Activated CD8-positive, alpha-beta memory T cell treated with anti-CD3 and anti-CD28 coated beads for 24 hours (primary cell): ENCODE measurements at places on chromosomes 2 and 18.

DNA sequence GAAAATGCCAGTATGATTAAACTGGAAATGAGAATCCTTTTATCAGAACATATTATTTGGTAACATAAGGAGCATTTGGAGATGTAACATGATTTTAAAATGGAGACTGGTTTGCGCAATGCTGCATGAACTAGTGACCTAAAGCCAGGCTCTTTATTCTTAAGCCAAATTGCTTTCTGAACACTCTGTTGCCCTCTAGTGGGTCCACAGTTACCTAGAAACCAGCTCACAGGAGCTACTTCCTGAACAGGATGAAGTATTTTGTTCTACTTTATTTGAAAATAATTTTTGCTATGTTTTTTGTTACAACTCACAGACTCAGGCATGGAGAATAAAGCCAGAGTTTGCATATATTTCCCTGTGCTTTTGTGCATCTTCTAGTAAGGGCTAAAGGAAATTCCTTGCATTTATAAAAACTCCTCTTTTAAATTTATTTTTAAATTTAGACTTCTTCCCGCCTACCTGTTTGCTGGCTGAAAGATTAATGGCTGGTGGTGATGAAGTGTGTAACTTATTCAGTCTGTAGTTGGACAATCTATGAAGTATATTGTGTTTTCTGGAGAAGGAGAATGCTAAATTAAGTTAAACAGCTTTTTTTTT is 146.7 kb downstream of the PARD3B start:
- no peak for DNase-seq

- no peak for DNase-seq
Measured at GRCh38 chr2:193315428-193316091, 1120.8 kb upstream of the TMEFF2 start.

GRCh38 chr18:55753643-55754263 is 165.8 kb upstream of the TCF4 start:
- DNase-seq = no peak

GRCh38 chr2:235314371-235314930 is 179.4 kb upstream of the AGAP1 start:
- DNase-seq = no peak

GRCh38 chr2:64273524-64274398 is 129.5 kb upstream of the PELI1 start:
- no peak for DNase-seq

DNA sequence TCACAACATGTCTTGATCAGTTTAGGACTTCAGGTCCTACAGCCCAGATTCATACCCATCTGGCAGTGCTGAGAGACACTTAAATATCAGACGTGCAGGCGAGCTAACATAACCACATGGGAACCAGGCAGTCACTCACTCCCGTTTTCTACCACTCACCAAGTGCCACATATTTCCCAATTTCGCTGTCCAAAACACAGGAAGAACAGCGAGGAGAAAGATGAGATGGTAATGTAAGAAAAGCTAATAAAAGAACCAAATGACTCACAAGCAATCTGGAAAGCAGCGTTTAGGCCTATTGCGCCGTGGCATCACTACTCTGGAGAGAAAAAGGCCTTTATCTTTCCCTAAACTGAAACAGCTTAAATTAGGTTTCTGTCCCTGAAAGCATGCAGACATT is 647.8 kb upstream of the SLC39A10 start:
- DNase-seq = no peak

DNA sequence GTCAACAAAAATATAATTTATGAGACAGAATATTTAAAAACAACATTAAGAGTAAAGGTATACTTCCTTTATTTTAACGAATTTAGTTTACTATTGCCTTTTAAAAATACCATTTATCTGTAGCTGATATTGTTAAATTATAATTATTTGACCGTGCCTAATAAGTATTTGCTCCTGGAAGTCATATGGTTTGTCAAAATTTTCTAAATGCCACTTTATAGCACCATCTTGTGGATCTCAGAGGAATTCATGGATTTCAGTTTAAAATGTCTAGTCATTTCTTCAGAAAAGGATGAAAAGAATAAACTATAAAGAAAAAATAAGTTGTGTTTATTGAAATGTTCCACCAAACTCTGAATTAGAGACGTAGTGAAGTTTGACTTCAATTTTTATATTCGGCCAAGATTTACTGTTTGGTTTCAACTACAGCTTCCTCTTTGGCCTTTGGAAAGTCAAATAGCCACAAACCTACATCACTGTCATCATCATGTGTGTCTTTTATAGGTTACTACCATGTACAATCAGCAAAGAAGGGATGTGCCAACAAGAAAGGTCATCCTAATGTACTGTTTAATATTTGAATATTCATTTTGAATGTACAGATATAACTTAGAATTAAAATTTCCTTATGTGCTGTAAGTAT is 10.3 kb upstream of the FTCDNL1 start:
- DNase-seq = no peak

DNA sequence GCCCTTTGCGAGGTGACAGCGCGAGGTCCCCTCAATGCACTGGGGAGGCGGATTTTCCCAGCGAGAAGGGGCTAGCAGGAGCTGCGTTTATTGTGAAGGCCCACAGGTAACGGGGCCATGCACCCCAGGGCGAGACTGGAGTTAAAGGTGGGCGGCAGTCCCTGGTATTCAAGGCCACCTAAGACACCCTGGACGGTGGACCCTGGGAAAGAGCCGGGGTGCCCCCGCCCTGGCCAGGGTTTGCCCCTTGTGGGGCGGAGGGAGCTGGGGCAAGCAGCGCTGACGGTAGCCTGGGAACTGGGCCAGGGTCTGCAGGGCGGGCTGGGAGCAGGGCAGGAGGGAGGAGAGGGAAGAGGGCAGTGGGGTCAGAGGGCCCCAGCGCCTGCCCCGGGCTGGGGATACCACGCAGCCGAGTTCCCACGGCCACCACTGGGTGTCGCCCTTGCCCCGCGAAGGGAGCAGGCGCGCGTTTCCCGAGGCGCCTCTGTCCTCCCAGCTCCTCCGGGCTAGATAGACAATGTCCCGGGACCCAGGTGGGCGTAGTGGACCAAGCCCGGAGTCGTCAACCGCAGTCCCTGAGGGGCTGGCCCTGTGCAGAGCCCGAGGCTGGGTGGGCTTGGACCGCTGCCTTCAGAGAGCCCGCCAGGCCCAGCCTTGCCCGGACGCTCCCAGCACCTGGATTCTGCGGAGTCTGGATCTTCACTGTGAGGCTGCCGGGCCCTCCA is 80.2 kb downstream of the SMAD4 start:
- DNase-seq = peak; percentile 94

GRCh38 chr2:23480957-23481797 is 96.2 kb downstream of the KLHL29 start:
- no peak for DNase-seq

DNA sequence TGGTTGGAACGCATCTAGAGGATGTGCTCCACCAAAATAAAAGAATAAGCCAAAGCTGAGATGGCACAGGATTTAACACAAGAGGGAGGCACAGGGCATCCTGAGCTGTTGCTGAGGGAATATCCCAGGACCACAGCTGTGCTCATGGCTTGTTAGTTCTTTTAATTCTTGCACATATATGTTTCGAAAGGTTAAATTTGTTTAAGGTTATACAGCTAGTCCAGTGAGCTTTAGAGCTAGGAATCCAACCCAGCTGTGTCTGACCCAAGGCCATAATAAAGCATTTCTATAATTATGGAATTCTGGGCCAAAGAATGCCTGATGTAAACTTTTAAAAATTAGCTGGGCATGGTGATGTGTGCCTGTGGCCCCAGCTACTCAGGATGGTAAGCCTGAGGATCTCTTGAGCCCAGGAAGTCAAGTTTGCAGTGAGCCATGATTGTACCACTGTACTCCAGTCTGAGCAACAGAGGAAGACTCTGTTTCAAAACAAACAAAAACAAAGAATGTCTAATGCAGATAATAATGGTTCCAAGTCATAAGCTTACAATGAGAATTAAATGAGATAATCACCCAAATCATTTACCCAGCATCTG is 66.4 kb upstream of the CCBE1 start:
- no peak for DNase-seq

DNA sequence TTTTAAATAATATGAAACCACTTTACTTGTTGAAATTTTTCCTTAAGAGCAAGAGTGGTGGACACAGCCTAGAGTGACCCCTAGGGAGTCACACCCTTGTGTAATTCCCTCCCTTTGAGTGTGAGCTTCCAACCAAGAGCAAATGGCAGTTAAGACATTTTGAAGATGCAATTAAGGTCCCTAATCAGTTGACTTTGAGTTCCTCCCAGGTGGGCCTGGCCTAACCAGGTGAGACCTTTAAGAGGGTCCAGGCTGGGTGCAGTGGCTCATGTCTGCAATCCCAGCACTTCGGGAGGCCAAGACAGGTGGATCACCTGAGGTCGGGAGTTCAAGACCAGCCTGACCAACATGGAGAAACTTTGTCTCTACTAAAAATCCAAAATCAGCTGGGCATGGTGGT is 143.5 kb upstream of the PID1 start:
- no peak for DNase-seq

- DNase-seq = no peak
Measured at GRCh38 chr2:60555783-60556139, 2.3 kb upstream of the BCL11A start.

GRCh38 chr2:128663371-128664050 is 344.8 kb upstream of the HS6ST1 start:
- no peak for DNase-seq

DNA sequence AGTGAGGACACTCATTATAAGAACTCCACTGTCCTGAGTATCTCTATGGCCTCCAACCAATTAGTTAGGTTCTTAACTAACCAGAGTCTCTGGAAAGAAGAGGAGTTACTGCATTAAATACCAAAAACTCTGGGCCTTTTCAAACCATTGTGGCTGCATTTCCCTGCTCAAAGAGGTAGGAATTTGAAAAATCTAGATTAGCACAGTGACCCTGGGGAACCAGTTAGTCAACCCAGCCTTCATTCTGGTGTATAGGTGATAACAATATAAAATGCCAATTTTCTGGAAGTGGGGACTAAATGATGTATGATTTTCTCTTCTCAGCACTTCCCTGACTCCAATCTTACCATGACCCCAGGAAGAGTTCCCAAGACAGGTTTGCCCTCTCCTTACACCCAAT is 287.8 kb upstream of the SETBP1 start:
- DNase-seq = no peak

DNA sequence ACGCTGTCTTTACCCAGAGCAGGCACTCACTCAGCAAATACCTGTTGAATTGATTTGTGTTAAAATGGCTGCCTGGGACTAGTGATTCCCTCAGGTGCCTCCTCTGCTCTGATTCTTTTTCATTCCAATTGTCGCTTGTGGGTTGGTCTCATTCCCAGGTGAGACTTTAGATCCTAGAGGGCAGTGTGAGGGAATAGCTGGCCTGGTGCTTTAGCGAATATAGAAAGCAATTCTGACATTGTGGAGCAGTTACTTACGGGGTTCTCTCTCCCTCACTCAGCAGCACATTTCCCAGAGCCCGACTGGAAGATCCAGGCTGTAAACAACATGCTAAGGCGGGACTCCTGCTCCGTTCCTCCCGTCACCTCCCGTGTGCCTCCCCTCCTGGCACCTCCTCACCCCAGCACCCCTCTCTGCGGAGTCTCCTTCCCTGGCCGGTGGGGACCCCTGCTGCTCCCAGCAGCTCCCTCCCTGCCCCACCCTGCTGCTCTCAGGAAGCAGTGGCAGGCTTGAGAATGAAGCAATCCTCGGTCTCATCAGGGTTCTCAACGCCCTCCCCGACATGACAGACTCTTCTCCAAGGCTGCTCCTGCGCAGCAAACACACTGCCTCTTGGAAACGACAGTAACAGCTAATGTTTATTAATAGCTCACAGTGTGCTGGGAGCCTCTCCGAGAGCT is 26.9 kb downstream of the CELF4 start:
- no peak for DNase-seq

DNA sequence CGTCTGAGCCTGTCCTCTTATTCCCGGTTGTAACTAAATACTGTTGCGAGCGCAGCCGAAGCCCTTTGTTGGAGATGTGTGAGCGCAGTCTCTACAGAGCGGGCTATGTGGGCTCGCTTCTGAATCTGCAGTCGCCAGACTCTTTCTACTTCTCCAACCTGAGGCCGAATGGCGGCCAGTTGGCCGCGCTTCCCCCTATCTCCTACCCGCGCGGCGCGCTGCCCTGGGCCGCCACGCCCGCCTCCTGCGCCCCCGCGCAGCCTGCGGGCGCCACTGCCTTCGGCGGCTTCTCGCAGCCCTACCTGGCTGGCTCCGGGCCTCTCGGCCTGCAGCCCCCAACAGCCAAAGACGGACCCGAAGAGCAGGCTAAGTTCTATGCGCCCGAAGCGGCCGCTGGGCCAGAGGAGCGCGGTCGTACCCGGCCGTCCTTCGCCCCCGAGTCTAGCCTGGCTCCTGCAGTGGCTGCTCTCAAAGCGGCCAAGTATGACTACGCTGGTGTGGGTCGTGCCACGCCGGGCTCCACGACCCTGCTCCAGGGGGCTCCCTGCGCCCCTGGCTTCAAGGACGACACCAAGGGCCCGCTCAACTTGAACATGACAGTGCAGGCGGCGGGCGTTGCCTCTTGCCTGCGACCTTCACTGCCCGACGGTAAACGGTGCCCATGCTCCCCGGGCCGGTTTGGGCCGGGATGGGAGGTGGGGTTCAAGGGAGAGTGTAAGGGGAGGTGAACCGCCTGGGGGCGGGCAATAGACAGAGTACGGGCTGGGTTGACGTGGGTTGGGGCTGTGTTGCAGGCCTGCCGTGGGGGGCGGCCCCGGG is at the start of gene HOXD12:
Gene HOXD12, plus strand, starts transcription at position 68 of the 819 bp plus-strand sequence. Its CDS starts 7 bp downstream, at position 75.
- DNase-seq = peak; percentile 56

GRCh38 chr2:144484201-144484948 is 35.5 kb downstream of the ZEB2 start:
- no peak for DNase-seq

DNA sequence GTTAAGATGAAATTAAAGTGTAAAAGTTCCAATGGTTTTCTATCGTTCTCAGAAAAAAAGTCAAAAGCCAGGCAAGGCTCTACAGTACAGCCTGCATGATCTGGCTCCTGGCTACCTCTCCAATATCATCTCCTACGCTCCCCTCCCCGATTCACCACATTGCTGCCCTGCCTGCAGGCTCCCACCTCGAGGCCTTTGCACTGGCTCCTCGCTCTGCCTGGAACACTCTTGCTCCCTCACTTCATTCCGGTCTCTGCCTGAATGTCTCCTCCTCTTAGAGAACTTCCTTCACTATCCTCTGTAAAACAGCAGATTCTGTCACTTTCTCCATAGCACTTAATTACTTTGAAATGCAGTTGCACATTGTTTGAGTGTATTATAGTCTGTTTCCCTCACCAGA is 72.5 kb downstream of the KLF7 start:
- no peak for DNase-seq
